Fibroblast of mammary gland (primary cell): ENCODE measurements at places on chromosomes 16 and 17.
A peak's percentile ranks its signal among the peaks of the same experiment; 100 is the strongest.

DNA sequence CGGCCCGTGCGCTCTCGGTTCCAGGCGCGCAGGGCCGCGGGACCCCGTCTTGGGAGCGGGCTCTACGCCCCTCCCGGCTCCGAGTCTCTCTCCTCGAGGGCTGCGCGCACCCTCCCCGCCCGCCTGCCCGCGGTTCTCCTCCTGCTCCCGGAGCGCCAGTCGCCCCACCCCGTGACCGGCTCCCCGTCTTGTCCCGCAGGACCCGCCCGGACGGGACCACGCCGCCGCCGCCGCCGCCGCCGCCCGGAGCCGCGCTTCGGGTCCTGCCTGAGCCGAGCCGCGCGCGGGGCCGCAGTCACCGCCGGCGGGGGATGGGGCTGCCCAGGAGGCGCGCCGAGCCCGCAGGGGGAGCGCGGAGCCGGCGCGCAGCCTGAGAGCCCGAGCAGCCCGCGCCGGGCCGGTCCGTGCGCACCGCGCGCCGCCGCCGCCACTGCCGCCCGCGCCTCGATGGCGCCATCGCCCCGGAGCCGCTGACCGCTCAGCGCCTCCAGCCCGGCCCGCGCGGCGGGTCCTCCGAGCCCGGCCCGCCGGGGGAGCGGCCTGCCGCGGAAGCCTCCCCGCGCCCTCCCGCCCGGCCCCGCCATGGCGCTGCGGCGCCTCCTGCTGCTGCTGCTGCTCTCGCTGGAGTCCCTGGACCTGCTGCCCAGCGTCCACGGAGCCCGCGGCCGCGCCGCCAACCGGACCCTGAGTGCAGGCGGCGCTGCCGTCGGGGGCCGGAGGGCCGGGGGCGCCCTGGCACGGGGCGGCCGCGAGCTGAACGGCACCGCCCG lies at the start of gene SHISA6:
Gene SHISA6 (plus strand): TSS at position 373 of the 770 bp plus-strand sequence.
- DNase-seq, result no peak

GRCh38 chr16:57588831-57589230 lies 39.6 kb upstream of the ADGRG1 start:
- DNase-seq, result no peak

- peak; percentile 27 for DNase-seq
Measured at GRCh38 chr17:70307430-70308225, 138.3 kb downstream of the KCNJ2 start.

DNA sequence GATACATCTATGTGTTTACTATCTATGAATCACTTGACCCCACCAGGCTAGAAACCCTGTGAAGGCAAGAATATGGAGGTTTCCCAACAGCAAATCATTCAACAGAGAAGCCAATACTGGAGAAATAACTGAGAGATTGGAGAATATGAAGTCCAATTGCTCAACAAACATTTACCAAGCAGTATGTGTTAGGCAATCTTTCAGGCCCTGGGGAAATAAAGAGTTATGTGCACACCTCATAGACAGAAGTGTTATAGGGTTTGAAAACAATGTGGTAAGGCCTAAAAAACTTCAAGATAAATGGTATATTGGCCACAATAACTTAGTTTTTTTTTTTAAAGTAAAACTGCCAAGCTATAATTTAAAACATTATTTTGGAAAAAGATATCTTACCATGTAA lies 1245.8 kb downstream of the CDH11 start:
- peak; percentile 31 for DNase-seq

- DNase-seq, result peak; percentile 47
Measured at GRCh38 chr17:67440277-67441051, 63.4 kb downstream of the PITPNC1 start.

GRCh38 chr16:82814059-82814458 lies 187.3 kb downstream of the CDH13 start:
- no peak for DNase-seq

GRCh38 chr17:17679748-17680147 lies 1.5 kb upstream of the RAI1 start:
- DNase-seq, result no peak

GRCh38 chr17:47785538-47786123 lies 36.0 kb downstream of the OSBPL7 start:
- DNase-seq, result peak; percentile 27

- DNase-seq, result no peak
Measured at GRCh38 chr17:82837586-82838320, 2.1 kb downstream of the ZNF750 start.

GRCh38 chr17:77454242-77455095 lies 313.7 kb downstream of the SEC14L1 start:
- no peak for DNase-seq

DNA sequence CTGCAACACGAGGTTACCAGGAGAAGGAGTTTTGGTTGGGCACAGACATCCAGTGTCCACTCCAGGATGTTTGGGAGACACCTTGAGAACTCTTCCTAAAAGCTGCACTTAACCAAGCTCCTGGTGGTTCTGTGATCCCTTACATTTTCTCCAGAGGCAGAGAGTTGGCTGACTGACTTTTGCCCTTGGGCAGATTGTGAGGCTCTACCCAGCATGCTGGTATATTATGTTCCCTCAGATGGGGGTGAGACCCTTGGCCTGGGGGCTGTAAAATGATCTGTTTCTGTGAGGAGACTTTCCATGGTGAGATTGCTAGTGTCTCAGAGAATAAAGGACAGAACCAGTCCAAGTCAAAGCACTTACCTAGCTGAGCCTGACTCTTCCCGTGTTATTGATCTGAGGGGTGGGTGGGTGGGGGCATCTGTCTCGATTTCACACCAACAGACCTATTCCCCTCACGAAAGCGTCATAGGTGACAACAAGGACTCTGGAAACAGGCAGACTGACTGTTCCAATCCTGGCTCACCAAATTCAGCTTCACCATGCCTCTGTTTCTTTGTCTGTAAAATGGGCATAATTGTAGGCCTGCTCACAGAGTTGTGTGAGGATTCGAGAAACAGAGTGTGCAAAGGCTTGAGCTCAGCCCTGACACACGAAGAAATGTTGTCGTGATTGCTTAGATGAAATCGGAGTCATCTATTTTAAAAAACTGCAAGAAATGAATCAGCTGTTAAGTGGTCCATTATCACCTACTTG lies 12.2 kb downstream of the USB1 start:
- no peak for DNase-seq

GRCh38 chr16:75169899-75170405 lies 21.6 kb downstream of the ZFP1 start:
- no peak for DNase-seq

- DNase-seq, result no peak
Measured at GRCh38 chr16:85309656-85310587, 197.7 kb upstream of the CIBAR2 start.

DNA sequence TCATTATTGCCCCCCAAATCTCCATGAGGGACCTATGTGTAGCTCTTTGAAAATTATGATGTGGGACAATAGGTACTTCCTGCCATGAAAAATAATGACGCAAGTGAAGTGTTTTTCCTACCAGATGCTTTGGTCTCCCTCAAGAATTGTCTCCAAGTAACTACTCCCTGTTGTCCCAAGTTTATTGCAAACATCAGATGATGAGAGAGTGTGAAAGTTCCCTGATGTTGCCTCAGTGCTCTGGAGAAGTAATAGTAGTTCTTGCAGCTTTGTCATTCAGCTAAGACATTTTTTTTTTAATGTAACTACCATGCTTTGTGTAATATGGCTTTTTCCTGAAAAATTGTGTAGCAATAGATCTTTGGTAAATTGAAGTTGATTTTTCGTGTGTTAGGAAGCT lies 20.1 kb downstream of the LPCAT2 start:
- DNase-seq, result peak; percentile 33

DNA sequence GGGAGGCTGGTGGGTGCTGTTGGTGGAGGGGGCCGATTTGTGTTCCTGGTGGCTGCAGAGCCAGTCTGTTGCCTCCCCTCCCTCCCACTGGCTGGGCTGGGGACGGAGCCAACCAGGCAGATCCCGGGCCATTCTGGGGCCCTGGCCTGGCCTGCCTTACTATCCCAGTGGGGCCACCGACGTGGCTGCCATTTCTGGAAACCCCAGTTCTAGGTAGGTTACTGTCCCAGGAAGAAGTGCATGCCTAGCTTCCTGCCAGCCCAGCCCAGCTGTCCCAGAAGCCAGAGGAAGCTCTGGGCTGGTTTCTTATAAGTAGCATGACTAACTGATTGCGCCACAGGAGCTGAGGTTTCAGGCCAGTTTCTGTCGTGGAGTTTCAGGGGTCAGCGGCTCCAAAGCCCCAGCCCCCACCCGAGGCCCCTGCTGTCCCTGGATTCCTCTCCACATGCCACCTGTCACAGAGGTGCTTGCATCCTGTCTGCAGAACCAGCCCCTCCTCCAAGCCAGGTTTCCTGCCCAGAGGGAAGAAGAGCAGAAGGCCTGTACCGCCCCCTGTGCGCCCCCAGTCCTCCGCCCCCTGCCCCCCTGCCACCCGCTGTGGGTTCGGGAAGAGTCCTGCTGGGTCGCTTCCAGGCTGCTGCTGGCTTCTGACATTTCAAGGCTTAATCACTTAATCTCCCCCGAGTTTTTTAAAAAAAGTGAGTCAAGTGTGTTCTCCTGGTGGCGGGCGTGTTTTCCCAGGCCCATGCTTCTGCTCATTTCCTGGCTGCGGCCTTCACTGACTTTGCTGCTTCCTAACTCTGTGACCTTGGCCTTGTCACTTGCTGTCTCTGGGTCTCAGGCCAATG lies 13.2 kb downstream of the IL4R start:
- peak; percentile 97 for DNase-seq

GRCh38 chr17:2230877-2231276 lies 72.7 kb downstream of the SMG6 start:
- peak; percentile 81 for DNase-seq

DNA sequence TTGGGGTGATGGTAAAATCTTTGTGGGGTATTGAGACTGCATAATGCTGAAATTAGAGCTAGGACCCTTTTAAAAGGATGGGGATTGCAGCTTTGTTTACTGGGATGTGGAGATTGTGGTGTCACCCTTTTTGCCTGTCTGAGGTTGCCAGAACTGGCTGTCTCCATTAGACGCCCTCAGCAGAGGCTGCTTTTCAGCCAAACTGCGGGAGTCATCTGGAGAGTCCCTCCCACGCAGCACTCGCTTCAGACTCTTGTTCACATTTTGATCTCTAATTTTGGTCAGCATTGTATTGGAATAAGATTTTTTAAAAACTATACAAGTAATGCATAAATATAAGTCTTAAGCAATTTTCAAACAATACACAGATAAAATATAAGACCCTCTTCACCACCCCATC lies 27.9 kb upstream of the JPT2 start:
- DNase-seq, result peak; percentile 48

GRCh38 chr17:15392326-15392741 lies 50.9 kb upstream of the TEKT3 start:
- peak; percentile 95 for DNase-seq

- no peak for DNase-seq
Measured at GRCh38 chr16:50602126-50602525, 53.9 kb downstream of the NKD1 start.

- peak; percentile 84 for DNase-seq
Measured at GRCh38 chr17:77125432-77125901, 15.3 kb upstream of the SEC14L1 start.

DNA sequence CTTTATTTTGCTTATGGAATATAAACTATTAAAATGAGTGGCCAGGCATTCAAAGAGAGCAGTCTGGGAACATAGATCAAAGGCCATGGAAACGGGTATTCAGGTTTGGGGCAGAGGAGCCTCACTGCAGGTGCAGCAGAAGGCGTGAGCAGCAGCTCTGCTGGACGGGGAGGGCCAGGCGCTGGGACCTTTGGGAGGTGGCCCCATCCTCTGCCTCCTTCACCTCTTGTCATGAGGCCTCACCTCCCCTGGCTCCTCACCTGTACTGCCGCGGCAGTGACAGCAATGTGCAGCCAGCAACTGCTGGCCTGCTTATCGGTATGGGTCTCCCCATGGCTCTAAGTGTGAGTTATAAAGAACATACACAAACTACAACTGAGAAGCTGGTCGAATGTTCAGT lies 109.4 kb downstream of the CDK5R1 start:
- DNase-seq, result no peak

DNA sequence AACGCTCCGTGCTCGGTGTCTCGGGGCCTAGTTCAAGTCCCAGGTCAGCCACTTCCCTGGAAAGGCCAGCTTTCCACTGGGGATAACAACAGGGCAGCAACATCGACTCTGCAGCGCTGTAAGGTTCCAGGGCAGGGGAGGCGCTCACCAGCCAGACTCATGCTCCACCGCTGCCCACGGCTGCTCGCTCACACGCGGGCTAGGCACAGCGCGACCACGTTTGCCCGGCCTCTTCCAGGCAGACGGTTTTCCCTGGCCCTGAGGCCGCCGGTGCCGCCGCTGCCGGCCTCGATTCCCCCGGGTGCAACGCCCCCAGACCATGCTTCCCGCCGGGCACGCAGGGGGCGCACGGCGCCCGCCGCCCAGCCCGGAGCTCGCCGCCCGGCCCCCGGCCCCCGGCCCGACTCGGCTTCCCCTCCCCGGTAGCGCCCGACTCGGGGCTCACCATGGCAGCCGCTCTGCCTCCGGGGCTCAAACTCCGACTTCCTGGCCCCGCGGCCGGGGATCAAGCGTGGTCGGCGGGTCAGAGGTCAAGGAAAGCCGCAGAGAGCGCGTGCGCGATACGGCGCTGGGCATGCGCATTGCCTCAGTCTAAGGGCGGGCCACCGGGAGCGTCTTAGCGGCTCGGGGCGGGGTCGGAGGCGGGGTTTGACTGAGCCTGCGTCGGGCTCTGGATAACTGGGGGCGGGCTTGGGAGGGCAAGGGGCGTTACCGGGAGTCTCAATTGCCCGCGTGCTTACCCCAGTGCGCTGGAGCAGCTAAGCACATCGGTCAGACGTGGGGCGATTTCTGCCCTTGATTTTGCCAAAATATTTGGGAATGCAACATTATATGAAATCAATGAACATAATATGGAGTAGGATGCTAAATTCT lies at the start of gene PAM16:
Gene PAM16 (minus strand): TSS at position 535 of the 873 bp plus-strand sequence. CDS start 87 bp downstream, at position 448.
- DNase-seq, result peak; percentile 93

DNA sequence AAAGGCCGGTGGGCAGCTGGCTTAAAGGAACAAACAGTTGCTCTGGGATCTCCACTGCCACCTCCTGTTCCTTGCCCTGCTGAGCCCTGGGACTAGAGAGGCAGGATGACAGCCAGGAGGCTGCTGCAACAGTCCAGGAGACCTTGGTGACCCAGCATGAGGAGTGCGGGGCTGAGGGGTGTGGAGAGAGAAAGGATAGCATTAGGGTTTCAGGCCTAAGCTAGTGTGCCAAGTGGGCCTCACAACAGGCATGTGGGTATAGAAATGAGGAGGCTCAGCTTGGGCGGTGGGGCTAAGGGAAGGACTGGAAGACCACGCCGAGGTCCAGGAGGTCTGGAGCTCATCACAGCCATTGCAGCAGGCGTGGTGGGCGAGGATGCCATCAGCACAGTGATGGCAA lies 39.8 kb downstream of the SDK2 start:
- DNase-seq, result no peak

- DNase-seq, result no peak
Measured at GRCh38 chr16:50473356-50473945, 74.7 kb upstream of the NKD1 start.

DNA sequence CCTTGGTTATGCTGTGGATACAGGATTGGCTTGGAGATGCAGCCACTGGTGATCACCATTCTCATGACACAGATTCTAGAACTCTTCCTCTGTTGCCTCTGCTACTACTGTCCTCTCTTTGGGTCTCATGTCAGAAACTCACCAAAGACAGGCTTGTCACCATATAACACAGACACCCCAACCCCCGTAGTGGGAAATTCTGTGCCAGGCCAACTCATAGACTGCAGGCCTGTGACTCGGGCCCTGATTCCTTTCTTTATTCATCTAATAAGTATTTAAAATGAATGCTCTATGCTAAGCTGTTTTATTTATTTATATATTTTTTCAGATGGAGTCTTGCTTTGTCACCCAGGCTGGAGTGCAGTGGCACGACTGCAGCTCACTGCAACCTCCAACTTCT lies 9.5 kb downstream of the CYB5D2 start:
- peak; percentile 73 for DNase-seq

- no peak for DNase-seq
Measured at GRCh38 chr17:37121616-37122015, 172.9 kb downstream of the AATF start.
